ENCODE measurements at places on chromosomes 13 and 19.

- no peak for DNase-seq
Measured at GRCh38 chr19:56678205-56678604, 6.6 kb upstream of the ZNF835 start.

GRCh38 chr19:2822846-2823245, 3.2 kb downstream of the ZNF554 start:
- no peak for DNase-seq

GRCh38 chr19:10660346-10660745, 6.2 kb downstream of the ILF3 start:
- no peak for DNase-seq

DNA sequence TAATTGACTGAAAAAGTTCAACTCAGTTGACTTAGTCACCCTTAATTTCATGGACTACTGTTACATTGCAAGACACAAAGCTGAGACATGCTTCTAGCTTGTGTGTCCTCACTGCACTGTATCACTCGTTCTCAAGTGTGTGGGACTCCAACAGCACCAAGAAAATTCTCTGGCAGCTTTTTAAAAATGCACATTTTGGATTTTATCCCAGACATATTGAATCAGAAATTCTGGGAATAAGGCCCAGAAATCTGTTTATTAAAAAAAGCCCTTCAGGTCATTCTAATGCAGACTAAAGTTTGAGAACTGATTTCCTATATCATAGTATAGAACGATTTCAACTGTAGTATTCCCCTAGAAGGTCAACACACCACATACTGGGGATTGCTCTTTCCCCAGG, 1485.3 kb downstream of the PCDH9 start:
- no peak for DNase-seq

DNA sequence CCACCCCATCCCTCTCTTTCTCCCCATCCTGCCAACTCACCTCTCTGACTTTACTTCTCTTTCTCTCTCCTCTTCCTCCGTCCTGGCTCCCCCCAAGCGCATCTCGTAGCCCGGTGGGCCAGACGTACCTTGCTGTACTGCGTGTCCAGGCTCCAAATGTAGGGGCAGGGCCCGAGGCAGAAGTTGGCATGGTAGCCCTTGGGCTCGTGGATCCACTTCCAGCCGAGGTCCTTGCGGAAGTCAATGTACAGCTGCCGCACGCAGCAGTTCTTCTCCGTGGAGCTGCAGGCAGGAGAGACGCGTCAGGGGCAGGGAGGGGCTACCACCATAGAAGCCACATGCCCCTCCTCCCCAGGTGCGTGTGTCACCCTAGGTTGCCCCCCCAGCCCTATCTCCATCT, 21.7 kb downstream of the TGFB1 start:
- DNase-seq, result no peak

- DNase-seq, result no peak
Measured at GRCh38 chr13:46803586-46803985, 6.6 kb upstream of the ESD start.

DNA sequence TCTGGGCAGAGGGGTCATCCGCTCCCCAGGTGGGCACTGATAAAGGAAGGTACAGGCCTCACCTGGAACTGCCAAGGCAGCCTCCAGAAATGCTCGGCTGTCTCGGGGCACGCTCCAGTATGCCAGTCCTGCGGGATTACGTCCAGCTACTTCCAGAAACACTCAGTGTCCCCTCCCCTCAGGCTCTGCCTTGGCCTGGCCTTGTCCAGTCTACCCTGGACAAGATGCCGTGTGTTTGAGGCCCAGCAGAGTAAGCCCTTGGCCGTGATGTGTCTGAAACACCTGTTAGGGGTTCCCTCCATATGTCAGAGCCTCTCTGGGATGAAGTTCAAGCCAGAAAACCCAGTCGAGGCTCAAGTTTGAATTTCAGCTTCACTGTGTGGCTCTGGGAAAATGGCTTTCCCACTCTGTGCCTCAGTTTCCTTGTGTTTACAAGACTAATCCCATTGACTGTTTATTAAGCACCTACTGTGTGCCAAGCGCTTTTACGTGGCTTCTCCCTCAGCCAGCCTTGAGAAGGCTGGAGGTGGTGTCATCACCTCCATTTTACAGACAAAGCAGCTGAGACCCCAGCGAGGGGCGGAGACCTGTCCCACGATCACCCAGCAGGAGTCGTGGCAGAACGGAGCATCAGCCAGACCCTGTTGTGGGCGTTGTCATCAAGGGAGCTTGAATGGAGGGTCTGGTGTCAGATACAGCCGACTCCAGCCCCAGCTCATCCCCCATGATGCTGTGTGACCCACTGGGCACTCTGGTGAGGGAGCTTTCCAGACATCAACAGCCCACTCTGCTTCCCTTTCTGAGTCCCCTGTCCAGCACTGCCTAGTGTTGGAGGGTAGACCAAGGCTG, 2.0 kb upstream of the PIK3R2 start:
- DNase-seq, result no peak

- DNase-seq, result no peak
Measured at GRCh38 chr13:112168761-112169160, 101.8 kb downstream of the SOX1 start.

- no peak for DNase-seq
Measured at GRCh38 chr13:48831248-48831647, 144.5 kb upstream of the FNDC3A start.

DNA sequence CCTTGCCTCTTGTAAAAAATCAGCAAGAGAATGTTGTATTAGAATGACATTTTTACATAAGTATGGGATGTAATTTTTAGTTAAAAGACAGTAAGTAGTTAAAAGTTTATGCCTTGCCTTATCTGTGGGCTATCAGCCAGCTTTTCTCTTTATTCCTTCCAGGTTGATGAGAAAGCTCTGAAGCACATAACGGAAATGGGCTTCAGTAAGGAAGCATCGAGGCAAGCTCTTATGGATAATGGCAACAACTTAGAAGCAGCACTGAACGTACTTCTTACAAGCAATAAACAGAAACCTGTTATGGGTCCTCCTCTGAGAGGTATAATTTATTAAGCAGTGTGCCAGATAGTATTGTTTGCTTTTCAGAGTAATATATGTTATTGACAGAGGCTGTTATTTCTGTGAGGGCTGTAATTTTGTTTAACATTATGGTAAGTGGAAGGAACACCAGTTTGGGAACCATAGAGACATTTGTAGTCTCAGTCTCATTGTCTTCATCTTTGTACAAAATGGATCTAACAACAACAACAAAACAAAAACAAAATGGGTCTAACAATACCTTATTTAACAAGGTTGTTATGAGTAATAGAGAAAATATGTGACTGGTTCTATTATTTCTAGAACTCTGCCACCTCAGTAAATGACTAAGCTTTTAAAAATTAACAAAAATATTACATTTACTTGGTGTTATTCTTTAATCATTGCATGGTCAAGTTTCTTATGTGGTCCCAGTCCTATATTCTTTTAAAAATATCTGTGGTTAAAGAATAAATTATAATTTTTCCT, 112.8 kb downstream of the TDRD3 start:
- DNase-seq, result peak; percentile 19

GRCh38 chr13:105961438-105961837, 574.0 kb downstream of the EFNB2 start:
- DNase-seq, result no peak

- no peak for DNase-seq
Measured at GRCh38 chr19:42397263-42398166, 7.4 kb upstream of the CNFN start.

- no peak for DNase-seq
Measured at GRCh38 chr19:50833117-50833801, at the start of gene KLK15. KLK15 (minus strand) TSS chr19:50833574; CDS start chr19:50831492, 2,082 bp downstream.

DNA sequence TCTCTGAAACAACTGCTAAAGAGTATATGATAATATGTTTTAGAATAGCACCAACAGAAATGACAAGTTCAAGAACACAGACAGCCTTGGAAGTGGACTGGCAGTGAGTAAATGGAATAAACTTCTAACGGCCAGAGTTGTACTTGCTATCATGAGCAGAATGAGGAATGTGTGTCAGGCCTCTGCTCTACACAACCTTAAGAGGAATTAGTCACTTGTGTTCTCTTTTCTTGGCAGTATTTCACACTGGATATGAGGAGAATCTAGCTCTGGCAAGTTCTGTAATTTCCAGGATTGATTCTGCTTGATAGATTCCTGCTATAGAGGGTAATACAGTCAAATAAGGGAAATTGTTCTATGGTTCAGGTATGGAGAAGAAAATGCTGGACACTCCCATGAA, 757.3 kb downstream of the EFNB2 start:
- DNase-seq, result no peak

GRCh38 chr13:24149246-24150032, 11.1 kb upstream of the SPATA13 start:
- no peak for DNase-seq

DNA sequence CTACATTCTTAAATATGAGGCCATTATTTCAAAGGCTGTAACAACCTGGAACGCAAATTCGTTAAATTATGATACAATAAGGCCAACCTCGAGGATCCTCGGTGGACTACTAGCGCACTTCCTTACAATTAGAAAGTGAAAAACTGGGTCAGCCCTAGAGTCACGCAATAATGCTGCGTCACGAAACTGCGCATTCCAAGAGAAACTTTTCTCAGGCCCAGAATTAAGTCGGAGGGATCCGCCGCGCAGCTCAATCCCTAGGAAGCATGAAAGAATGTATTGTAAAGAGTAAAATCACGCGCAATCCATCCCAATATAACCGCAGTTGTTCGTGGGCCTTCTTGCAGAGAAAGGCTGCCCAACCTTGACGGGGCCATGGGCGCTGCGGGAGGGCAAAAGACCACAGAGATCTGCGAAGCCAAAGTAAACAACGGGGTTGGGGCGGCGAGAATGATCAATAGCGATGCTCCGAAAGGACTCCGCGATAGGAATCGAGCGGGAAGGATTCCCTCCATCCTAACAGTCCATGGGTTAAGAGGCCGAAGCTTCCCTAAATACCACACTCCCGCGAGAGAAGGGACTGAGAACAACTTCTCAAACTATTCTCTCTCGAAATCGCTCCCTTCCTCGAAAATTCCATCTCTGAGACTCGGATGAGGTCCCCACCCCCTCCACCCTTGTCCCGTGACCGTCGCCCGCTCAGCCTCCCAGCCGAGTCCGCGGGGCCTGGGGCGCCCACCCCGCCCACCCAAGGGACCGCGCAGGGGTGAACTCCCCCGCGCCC, 564 bp downstream of the SPART start:
- peak; percentile 69 for DNase-seq

DNA sequence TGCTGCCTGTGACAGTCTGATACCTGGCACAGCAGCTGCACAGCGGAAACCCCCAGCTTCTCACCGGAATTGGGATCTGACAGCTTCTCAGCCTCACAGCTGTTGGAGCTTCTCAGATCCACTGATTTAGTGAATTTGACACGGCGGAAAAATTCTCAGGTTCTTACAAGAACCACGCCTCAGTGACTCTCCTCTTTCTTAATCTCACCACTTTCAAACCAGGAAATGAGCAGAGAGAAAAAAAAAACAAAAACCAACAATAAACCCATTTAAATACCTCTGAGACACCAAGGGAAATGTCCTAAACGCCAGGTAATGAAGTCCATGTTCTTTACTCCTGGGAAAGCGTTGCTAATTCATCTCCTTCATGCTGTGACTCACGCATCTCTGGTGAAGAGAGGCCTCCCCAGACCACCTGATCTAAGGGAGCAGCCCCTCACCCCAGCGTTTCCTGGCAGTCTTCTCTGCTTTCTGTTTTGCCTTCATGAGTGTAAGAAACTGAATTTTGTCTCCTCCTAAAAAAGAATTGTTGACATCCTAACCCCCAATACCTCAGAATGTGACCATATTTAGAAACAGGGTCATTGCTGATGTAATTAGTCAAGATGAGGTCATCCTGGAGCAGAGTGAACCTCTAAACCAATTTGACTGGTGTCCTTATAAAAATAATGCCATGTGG, 15.9 kb upstream of the IZUMO2 start:
- no peak for DNase-seq

- no peak for DNase-seq
Measured at GRCh38 chr19:39759457-39760184, 19.0 kb upstream of the LEUTX start.

DNA sequence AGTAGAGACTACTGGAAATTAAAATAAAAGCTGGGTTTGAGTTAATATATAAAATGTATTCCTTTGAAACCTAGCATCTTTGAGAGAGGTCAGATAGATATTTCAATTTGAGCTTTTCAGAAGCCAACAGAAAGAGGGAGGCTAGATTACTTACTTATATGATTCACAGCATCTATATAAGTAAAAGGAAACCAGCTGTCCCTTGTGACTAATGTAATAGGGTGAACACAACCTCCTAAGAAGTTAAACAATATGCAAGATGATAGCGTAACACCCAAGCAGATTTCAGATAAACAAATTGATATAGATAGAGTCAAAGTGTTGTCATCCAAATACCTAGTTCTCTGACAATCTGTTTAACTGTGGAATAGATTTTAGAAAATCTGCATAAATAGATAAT, 393.5 kb upstream of the GPC6 start:
- DNase-seq, result no peak

GRCh38 chr13:46720189-46720588, 76.8 kb downstream of the ESD start:
- no peak for DNase-seq

GRCh38 chr13:92719868-92720267, 506.7 kb upstream of the GPC6 start:
- DNase-seq, result no peak

DNA sequence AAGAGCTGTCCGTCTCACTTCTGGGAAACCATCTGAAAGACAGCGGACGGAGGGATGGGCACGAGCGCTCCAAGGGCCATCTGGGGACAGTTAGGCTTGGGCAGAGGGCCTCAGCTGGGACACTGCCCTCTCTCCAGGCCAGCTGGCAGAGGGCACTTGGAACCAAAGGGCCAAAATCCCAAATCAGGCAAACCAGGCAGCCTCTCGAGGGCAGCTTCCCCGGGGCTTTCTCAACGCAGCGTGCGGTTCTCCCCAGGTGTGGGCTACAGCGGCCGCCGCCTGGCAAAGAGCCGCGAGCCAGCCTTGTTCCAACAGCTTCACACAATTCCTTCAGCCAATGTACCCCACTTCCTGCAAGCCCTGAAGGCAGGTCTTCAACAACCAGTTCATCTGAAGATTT, 5.0 kb downstream of the MLLT1 start:
- DNase-seq, result no peak

DNA sequence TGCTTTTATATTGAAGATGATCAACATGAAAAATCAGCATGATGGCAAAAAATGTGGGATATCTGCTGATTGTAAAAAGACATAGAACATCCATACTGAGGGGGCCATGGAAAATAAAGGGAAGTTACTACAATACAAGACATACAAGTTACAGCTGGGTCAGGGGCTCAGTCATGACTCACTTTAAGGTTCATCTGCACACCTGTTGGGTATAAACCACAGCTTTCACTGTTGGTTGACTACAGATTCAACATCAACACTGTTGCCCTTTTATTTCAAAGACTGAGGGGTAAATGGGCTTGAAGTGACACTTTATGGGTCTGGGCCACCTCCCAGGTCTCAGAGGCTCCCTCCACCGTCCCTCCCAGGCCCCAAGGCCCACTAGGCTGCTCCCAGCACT, 98.1 kb upstream of the IRS2 start:
- no peak for DNase-seq

- no peak for DNase-seq
Measured at GRCh38 chr19:28294395-28294794, 918.6 kb downstream of the UQCRFS1 start.

DNA sequence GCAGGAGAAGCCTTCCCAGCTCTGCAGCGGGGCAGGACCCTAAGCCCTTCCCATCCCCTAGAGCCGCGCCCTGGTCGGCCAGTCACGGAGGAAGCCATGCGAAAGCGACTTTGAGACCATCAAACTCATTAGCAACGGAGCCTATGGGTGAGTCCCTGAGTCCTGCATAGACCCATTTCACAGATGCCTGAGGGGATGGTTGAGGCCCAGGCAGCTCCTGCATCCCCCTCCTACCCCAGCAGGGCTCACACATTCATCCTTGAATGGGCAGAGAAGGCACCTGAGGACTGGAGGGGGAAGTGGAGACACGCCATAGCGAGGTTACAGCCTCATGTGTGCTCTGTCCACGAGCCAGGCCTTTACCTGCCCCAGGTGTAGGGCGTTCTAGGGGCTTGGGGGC, 24.2 kb upstream of the PIK3R2 start:
- DNase-seq, result no peak

Data from pulmonary artery endothelial cell (primary cell).